ENCODE measurements at places on chromosomes 5 and 9. TPM values are rescaled to one million over a fixed set of nuclear protein-coding genes. Genes with fewer than 3 reads are reported as not detected.

The ALDH1A1 gene
- polyA plus RNA-seq: 35.0 TPM

DNA sequence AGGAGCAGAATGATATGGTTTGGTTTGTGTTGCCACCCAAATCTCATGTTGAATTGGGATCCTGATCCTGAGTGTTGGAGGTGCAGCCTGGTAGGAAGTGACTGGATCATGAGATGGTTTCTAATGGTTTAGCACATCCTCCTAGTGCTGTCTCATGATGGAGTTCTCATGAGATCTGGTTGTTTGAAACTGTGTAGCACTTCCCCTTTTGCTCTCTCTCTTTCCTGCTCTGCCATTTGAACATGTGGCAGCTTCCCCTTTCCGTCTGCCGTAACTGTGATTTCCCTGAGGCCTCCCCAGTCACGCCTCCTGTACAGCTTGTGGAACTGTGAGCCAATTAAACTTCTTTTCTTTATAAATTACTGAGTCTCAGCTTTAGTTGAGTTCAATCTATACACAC is 756.8 kb upstream of the CDH6 start:
- no peak for DNase-seq

DNA sequence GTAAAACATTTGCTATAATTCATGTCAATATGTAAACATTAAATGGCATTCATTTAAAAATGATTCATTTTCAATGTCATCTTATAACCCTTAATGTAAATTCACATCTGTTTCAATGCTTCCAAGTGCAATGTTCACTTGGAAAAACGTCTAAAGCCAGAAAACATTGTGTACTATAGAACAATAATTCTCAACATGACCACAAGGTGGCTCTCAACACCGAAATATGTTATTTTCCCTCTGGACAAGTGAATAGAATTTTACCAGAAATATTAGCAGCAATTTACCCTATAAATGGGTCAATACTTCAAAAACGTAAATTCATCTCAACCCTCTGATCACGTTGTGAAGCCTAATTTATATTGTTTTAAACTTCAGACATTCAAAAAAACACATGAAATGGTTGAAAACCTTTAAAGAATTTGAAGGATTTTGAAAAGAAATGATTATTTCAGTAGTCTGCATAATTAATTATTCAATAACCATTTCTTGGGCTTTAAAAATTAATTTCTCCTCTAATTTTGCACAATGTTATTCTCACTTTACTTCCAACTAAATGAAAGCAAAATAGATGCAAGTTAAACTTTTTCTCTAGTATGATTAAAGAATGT is 11.0 kb downstream of the CDH10 start:
- no peak for DNase-seq

GRCh38 chr9:114484215-114484853 is 20.9 kb downstream of the WHRN start:
- DNase-seq: no peak

DNA sequence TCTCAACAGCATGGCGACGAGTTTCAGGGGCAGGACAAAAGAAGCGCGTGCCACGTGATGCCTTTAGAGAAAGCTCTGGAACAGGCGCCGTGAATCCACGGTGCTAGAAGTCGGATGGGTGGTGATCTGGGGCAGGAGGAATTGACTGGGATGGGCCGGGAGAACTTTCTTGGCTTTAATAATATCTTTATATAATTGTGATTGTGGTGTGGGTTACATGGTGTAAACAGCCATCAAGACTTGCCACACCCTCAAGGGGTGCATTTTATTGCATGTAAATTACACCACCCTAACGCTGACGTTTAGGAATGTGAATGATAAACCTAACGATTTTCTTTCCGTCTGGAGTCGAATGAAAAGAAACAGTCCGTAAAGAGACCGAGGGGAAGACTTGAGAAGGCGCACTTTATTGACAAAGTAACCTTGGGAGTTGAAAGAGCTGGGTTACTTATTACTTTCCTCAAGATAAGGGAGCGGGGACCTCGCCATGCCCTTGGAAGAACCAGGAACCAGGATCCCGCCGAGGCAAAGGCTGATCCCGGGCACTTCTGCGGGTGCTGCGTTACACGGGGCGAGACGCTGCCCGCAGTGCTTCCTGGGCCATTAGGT is 8.5 kb downstream of the NRARP start:
- DNase-seq: no peak

The ACOT12 gene
- 0.22 TPM for polyA plus RNA-seq

Data from forelimb muscle (tissue), 1 donor.